Posterior vena cava (tissue), 2 donors: ENCODE measurements at places on chromosomes 1 and 21.

- no peak for DNase-seq
These were observed 26.9 kb downstream of the CDK18 start for GRCh38 chr1:205531191-205532025.

GRCh38 chr1:45395582-45395981 lies 55.3 kb upstream of the MUTYH start:
- DNase-seq: no peak

DNA sequence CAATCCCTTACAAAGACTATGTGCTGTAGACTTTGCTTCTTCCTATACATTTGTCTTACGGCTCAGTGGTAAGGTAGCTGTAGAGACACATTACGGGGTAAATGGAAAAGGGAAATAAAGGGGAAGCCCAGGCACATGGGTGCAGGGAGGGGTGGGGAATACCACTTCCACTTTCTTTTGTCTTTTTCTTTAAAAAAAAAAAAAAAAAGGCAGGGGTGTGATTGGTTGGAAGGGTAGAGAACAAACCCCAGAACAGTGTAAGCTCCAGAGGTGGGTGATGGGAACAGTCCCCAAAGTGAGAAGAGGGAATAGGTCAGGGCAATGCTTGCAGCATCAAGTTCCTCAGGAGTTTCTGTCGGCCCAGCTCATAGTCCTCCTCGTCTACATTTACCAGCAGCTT lies 3.9 kb downstream of the NIT1 start:
- DNase-seq: no peak

DNA sequence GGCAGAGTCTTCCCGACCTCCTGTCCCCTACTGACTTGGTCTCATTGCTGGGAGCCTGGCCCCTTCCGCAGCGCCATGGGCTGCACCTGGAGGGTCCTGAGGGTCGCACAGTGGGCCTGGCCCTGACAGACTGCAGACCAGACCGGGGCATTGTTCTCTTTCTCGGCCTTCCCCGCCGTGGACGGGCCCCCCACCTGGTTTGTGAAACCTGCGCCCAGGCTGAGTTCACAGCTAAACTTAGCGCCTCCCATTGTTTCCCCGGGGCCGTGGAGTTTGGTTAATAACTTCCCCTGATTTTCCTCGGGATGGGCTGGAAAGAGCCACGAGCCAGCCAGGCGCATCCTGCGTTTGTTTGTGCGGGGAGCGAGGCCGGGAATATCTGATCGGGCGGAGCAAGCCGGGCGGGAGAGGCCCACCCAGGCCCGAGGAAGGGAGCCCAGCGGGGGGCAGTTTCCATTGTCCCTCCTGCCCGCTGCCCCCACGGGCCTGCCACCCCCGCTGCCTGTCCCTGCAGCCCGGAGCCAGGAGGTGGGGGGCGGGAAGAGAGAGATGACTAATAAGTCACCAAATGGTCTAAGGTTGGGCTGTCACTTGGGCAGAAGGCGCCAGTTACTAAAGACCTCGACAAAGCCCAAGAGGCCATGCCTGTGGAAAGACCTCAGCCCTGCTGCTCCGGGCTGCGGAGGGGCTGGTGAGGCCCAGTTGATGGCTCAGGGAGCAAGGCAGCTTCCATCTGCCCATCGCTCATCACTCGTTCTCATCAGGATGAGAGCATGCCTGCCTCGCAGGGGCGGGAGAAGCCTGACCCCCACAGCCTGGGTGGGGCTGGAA lies 39.0 kb upstream of the ARHGEF16 start:
- DNase-seq: no peak

DNA sequence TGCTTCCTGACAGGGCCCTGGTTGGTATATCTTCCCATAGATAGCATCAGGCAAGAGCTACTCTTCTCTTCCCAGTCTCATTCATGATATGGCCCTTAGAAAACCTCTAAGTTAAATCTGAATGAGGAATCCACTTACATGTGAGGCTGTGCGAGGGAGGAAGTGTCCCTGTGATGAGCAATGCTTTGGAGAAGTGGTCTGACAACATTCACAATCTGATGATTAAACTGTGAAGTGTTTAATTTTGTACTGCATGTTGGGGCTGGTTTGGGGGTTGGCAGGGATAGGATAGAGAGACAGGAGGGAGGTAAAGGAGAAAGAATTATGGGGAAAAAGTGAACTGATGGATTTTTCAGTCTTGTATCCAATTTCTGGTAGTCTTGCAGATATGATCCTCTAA lies 421.2 kb upstream of the DAB1 start:
- no peak for DNase-seq

GRCh38 chr1:41479000-41479807 lies 5.3 kb downstream of the EDN2 start:
- peak; percentile 86 for DNase-seq

- DNase-seq: no peak
These were observed 579.7 kb downstream of the PTPRC start for GRCh38 chr1:199218533-199218932.

DNA sequence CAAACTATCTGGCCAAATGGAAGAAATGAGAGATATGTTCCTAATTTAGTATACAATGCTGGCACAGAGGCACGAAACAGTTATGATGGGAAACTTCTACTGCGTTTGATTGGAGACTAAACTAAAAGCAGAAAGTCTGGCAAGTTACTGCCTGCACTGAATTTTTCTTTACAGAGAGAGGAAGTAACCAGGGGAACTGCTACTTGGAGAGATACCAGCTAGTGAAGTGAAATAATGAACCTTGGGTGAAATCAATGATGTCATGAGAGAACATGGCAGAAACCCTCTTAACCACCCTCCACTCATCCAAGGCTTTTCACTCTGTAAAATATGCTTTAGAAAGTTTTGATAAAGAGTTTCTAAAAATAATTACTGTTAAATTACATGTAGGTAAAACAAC lies 29.3 kb downstream of the NIBAN1 start:
- no peak for DNase-seq

GRCh38 chr21:16309250-16309971 lies 579.6 kb downstream of the USP25 start:
- DNase-seq: no peak

DNA sequence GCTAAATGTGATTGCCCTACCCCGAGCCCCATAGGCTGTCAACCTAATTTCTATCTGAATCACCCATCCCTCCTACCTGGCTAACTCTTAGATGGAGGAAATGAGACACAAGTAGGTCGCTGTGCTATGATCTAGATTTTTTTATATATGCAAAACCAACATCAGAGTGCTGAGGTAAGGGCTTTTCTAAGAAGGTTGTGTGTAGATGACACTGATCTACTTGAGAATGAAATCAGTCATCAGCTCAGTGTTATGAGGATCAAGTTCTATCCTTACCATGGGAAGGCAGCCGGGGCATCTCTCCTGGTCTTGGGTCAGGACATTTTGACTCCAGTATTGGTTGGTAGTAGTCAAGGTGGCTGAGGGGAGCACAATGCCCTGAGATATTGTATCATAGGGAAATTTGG lies 23.6 kb downstream of the SLAMF1 start:
- no peak for DNase-seq

DNA sequence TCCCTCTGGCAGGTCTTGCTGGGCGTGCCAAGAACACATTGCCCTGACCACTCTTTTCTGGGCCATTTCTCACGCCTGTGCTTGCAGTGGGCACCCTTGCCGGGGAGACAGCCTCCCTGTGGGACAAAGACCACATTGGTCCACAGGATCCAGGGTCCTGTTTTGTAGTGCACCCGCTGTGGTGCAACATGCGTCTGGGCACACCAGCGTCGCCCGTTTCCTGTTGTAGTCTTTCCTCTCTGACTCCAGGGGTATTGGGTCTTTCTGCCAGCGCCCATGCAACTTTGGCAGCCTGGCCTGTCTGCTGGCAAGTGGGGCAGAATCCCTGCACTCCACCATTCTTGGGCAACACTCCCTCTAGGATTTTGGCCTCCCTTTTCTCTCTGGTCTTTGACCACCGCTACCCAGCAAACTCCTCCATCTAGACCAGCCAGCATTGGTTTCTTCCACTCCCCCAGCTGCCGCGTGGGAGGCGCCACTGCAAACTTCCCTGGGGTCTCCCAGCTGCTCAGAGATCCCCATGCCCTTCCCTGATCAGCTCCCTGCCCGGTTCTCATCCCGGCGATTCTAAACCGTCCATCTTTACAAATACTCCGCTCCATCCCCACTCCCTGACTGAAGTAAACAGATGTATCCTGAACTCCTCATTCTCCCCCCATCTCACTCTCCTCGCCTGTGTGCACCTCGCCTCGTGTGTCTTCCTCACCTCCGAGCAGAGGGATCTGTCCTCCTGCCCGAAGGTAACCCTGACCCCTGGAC lies 1.2 kb upstream of the TPRG1L start:
- no peak for DNase-seq

- no peak for DNase-seq
These were observed 21.7 kb upstream of the PEF1 start for GRCh38 chr1:31666263-31666963.

- no peak for DNase-seq
These were observed 59.9 kb upstream of the CNN3 start for GRCh38 chr1:94986783-94987182.

DNA sequence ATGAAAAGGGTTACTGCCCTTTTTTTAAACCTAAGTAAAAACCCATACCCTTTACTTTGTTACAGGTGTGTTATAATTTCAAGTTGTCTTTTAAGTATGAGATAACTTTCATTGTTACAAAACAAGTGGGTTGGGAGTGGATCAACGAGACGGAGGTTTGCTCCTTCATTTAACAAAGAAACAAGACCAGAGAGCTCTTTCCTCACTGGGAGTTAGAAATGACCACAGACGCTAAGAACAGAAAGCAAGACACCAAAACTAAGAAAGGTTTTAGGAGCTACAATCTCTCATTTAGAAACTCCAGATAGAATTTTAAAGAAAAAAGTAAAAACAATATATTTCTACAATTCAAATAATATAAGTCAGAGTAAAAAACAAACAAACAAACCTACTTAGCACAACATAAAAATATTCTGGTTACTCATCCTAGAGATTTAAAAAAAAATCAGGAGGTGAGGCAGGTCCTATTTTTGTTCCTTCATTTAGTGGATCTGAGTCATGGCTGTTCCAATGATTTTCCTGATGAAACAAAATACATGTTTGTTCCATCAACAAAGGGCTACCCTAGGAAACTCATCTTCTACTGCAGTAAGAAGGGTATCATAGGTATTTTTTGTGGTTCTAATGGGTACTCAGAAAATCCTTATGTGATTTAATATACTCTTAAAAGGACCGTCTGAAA lies 33.0 kb downstream of the APP start:
- DNase-seq: no peak

GRCh38 chr1:42950116-42950481 lies 8.6 kb downstream of the SLC2A1 start:
- no peak for DNase-seq

GRCh38 chr1:21963477-21964217 lies 13.2 kb upstream of the CELA3B start:
- DNase-seq: peak; percentile 92

GRCh38 chr1:63593886-63594605 lies 835 bp downstream of the PGM1 start:
- DNase-seq: peak; percentile 87

- peak; percentile 93 for DNase-seq
These were observed 37.9 kb upstream of the EDEM3 start for GRCh38 chr1:184792450-184792969.

GRCh38 chr1:40987439-40988276 lies 8.2 kb downstream of the CTPS1 start:
- peak; percentile 78 for DNase-seq

- DNase-seq: no peak
These were observed 21.9 kb downstream of the MFAP2 start for GRCh38 chr1:16958475-16958874.

GRCh38 chr1:101112051-101112780 lies 86.6 kb upstream of the DPH5 start:
- peak; percentile 83 for DNase-seq

DNA sequence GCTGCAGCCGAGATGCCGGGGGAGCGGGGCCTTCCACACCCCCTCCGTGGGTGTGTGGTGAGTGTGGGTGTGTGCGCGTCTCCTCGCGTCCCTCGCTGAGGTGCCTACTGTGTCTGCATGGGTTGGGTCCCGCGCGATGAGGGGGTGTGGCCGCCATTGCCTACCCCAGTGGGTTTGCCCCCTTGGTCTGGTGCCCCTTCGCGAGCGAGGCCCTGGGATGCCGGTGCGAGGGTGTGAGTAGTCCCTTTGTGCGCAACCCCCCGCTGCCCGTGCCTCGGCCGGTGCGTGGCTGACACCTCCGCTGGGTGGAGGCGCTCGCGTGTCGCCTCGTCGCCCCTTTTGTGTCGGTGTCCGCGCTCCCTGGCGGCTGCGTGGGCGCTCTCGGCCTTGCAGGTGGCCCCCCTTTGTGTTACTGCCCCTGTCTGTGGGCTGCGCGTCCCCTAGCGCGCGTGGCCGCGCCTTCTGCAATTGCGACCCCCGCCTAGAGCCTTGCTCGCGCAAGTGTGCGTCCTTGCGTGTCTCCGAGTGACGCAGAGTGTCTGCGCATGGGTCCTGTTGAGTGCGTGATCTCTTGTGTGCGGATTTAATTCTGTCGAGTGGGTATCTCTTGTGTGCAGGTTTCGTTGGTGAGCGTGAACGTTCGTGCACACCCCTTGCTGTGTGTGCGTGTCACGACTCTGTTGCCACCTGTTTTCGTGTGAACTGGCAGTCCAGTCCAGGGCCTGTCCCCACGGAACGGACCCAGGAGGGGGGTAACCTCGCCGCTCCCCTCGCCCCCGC lies 553 bp downstream of the TTC3 start:
- peak; percentile 87 for DNase-seq

DNA sequence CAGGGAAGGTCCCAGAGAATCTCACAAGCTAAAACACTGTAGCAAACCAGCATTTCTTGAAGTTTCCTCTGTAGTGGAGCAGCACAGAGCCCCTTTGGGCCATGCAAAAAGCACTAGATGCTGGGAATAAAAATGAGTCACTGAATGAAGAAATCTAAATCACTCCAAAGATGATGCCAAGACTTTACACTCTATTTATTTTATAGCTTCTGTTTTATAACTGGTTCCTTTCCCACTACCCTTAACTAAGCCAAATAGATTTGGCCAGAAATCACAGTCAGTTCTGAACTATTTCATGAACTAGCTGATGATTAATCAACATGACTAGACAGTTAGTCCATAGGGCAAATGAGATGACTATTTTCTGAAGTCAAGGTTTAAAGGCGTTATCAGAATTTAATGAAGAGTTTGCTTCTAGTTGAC lies 89.5 kb downstream of the SCMH1 start:
- no peak for DNase-seq

- peak; percentile 43 for DNase-seq
These were observed 8.6 kb downstream of the C1orf35 start for GRCh38 chr1:228094432-228095016.

- DNase-seq: no peak
These were observed 1186.5 kb upstream of the TMPRSS15 start for GRCh38 chr21:19590044-19590443.

GRCh38 chr1:24868016-24868875 lies 61.8 kb downstream of the RUNX3 start:
- peak; percentile 67 for DNase-seq

- no peak for DNase-seq
These were observed 31.9 kb upstream of the RGS21 start for GRCh38 chr1:192284927-192285326.
